T-helper 2 cell (primary cell): ENCODE measurements at places on chromosomes 1 and 21.
A peak's percentile ranks its signal among the peaks of the same experiment; 100 is the strongest.

GRCh38 chr1:43304314-43304681, 3.5 kb downstream of the TIE1 start:
- no peak for DNase-seq

- DNase-seq = no peak
These were observed 11.9 kb upstream of the EDN2 start for GRCh38 chr1:41496080-41497055.

GRCh38 chr1:32755810-32756159, 53.2 kb upstream of the SYNC start:
- no peak for DNase-seq

DNA sequence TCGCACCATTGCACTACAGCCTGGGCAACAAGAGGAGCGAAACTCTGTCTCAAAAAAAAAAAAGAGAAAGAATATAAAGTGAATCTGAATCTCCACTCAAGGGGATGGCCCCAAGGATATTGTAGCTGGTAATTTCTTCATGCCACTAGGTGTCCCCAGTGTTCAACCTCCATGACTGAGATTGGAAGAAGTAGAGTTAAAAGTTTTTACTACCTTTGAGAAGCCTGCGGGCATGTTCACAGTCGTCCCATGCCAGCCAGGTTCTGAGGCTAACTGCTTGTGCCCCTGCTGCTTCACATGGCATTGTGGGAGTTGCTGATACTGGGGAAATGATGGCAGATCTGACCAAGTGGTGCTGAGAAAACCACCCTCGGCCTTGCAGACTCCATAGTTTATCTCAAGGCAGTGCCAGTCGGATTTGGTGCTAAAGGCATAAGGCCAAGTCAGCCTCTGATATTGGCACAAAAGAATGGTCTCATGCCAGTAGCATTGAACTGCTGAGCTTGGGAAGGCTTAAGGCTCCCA, 10.8 kb upstream of the SHISA4 start:
- peak; percentile 48 for DNase-seq

DNA sequence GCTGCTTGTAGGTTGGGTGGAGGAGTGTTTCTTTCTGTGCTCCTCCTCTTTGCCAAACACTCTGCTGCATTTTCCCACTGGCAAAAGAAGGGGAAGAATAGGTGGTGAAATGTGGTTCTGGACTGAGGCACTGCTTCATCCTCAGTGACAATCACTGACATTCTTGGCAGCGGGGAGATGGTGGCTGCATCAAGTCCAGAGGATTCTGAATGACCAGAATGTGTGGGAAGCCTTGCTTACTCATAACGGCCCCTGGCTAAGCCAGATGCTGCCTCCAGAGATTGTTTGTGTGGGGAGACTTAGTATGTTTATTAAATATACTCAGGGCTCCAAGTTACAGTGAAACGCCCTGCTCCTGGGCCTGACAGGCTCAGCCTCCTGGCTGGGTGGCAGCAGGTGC, 160.3 kb downstream of the CACNA1E start:
- no peak for DNase-seq

DNA sequence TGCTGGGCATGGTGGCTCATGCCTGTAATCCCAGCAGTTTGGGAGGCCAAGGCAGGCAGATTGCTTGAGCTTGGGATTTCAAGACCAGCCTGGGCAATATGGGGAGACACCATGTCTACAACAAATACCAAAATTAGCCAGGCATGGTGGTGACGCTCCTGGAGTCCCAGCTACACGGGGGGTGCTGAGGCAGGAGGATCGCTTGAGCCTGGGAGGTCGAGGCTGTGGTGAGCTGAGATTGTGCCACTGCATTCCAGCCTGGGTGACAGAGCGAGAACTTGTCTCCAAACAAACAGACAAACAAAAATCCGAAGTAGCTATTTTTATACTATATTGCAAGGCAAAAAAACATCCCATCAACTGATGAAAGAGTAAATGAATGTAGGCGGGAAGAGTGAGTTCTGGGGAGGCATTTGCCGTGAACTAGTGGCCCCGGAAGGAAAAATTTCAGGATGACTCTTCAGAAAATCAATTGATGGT, 40.6 kb downstream of the NCMAP start:
- DNase-seq = no peak

GRCh38 chr1:3002349-3003038, 18.8 kb upstream of the ACTRT2 start:
- no peak for DNase-seq

- DNase-seq = no peak
These were observed 15.9 kb upstream of the MUTYH start for GRCh38 chr1:45356186-45356585.

GRCh38 chr21:18089786-18090185, 154.8 kb upstream of the CHODL start:
- DNase-seq = no peak

DNA sequence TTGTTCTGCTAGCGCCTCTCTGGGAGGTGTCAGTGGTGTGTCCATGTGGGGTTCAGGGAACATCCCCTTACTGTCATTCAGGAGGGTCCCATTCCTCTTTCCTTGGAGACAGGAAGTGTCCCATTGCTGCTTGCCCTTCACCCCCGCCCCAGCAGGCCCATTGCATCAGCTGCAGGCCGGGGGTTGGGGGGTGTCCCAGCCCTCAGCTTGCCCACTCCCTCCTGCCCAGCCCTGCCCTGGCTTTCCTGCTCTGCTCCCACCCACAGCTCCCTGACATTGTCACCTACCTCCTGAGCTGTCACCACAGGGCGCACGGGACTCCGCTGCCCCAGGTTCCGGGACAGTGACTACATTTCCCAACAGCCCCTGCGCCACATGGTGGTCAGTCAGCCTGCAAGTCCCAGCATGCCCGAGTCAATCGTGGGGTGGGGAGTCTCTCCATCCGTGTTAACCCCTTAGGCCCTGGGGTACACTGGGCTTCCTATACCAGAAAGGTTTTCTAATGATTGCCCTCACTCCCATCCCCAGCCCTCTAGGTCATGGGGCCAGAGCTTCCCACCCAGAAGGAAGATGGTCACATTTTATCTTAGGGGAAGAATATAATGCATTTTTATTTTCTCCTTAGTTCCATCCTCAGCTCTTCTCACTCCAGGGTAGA, at the start of gene INPP5B:
INPP5B (minus strand) TSS at position 351 of the 658 bp plus-strand sequence. CDS start 745 bp downstream, outside the sequence.
- peak; percentile 36 for DNase-seq

GRCh38 chr1:242784084-242784483, 259.6 kb upstream of the PLD5 start:
- no peak for DNase-seq

DNA sequence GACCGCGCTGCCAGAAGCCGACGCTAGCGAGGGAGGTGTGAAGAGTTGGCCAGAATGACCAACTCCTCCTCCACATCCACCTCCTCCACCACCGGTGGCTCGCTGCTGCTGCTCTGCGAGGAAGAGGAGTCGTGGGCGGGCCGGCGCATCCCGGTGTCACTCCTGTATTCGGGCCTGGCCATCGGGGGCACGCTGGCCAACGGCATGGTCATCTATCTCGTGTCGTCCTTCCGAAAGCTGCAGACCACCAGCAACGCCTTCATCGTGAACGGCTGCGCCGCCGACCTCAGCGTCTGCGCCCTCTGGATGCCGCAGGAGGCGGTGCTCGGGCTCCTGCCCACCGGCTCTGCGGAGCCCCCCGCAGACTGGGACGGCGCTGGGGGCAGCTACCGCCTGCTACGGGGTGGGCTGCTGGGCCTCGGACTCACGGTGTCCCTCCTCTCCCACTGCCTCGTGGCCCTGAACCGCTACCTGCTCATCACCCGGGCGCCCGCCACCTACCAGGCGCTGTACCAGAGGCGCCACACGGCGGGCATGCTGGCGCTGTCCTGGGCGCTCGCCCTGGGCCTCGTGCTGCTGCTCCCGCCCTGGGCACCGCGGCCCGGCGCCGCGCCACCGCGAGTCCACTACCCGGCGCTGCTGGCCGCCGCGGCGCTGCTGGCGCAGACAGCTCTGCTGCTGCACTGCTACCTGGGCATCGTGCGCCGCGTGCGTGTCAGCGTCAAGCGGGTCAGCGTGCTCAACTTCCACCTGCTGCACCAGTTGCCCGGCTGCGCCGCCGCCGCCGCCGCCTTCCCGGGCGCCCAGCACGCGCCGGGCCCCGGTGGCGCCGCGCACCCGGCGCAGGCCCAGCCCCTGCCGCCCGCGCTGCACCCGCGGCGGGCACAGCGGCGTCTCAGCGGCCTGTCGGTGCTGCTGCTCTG, 1.2 kb downstream of the GPR88 start:
- no peak for DNase-seq

DNA sequence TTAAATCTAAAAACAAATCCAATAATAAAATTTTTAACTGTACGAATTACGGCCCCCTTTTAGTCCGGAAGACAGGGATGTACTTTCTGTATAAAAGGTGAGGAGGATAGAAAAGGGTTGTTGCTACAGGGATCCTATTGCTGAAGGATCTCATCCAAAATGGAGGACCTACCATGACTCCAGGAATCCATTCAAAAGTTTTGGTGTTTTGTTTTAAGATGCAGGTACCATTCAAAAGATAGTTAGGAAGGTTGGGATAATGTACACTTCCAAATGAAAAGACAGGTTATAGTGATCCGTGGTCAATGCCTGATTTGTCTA, 1.3 kb upstream of the ENAH start:
- DNase-seq = no peak

GRCh38 chr1:9031484-9032259, 5.4 kb upstream of the SLC2A7 start:
- no peak for DNase-seq

DNA sequence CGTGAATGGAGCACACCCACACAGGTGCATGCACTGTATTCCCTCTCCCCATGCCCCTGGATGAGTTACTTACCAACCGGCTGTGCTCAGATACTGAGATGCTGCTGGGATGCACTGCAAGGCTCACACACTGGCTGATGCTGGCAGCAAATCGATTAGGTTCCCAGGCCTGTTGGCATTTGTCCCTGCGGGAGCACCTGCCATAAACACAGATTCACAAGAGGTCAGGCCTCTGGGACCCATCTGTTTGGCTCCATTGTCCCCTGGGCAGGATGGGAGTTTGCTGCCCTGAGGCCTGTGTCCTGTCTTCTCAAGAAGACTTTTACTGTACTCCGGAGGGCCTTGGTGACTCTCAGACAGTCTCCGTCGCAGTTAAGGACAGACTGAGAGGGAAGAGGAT, 145.4 kb downstream of the PLXNA2 start:
- no peak for DNase-seq

DNA sequence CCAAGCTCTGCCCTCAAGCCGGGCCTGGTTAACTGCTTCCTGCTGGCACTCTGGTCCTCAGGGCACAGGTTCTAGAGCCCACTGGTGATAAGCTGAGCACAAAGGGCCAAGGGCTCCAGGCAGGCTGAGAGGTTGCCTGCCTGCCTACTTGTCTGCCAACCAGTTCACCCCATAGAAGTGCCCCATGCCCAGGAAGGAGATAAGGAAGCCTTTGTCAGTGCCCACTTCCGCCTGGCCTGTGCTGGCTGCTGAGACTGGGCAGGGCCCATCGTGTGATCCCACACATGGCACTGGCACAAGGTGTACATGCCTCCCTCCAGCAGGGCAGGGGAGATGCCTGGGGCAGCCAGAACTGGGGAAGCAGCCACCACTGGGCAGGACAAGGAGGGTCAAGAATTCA, 24.1 kb downstream of the SLC9A1 start:
- DNase-seq = no peak

DNA sequence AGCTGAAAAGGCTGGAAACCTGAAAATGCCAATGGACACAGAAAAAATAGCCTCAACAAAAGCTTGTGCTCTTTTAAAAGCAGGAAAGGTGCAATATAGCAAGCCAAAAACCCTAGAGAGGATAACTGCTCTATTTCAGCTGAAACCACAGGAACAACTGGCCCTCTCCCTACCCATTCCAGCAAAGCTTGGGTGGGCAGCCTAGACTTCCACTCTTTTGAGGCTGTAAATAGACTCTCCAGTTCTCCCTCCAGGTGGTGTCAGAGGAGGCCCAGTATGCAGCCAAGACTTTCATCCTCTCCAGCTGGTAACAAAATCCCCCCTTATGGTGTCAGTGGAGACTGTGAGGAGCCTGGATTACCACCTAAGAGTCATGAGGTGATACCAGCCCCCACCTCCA, 206.9 kb upstream of the PLD5 start:
- no peak for DNase-seq

DNA sequence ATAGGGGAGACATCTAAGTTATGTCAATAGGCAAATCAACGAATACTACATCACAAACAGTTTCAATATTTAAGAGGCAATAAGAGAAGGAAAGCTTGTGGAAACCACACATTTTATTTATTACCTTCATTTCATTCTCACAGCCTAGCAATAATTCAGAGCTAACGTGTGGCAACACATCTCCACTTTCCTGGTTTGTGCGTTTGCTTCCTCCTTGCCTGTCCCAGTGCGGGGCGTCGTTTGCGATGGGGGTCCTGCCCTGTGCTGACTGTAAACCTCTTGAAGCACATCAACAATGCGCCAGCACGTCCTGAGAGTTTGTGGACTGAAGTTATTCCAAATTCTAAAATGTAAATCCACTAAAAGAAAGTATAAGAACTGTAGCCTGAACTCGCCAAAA, 14.4 kb upstream of the VPS26C start:
- no peak for DNase-seq

DNA sequence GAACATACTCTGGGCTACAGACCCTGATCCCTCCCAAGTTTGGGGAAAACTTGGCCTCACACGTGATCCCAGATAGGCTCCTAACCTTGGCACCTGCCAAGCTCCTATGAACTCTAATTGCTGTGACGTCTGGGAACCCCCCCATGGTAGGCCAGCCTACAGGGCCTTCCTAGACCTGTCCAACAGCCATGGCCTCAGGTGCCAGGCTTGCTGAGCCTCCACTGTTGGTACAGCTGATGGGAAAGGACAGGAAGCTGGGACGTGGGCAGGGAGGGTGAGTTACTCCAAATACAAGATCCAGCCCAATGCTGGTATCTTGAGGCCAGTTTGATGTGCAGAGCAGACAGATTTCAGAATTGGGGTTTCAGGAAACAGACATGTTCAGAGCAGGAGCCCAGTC, 19.1 kb downstream of the SMIM12 start:
- no peak for DNase-seq

GRCh38 chr1:246786606-246787238, 62.5 kb downstream of the SCCPDH start:
- DNase-seq = no peak

GRCh38 chr1:155272466-155273342, 600 bp downstream of the CLK2 start:
- no peak for DNase-seq
